ENCODE measurements at places on chromosomes 7 and 10. TPM values are rescaled to one million over a fixed set of nuclear protein-coding genes. Genes with fewer than 3 reads are reported as not detected.

DNA sequence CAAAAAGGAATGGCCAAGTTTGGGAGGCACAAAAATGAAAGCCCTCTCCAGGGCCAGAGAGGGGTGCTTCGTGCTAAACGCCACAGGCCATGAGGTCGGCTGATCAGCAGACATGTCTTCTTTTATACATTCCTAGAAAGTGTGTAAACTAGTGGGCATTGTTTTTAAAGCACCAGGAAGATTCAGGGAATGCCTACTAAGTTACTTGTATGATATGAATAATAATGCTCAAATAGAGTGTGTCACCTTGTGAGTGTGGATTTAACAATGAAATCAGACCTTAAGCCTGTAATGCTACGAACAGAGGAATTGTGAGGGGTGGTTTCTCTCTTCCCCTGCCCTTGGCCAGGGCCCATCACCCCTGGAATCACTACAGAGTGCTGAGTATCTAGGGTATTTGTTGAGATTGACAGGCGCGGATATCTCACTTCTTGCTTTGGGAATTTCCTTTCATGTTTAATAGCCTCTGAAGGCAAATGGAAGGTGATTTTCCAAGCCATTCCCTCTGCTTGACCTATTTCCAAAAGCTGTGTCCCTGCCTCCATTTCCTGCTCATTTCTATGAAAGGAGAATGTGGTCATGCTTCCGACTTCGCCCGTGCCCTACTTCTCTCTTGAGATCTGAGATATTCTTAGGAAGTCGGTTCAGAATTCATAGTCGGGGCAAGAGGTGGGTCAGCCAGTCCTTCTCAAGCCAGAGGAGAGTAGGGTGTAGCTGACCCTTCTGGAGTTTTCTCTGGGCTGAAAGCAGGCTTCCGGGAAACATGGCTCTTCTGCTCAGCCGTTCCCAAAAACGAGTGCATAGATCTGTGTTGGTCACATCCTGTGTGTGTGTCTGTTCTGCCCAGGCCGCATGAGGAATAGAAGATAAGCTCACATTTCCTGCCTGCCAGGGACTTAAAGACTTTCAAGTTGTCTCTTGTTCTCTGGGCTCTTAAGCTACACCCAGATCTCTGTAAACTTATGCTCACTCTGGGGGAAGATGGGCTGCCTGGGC lies 167.8 kb upstream of the ITGB1 start:
- DNase-seq: no peak

The TEX36 gene
- not detected for total RNA-seq

The STEAP1 gene
- total RNA-seq: 0.33 TPM

The NCF1 gene
- total RNA-seq: 5.7 TPM

GRCh38 chr7:159145490-159145855 lies 806 bp upstream of the VIPR2 start:
- DNase-seq: no peak

GRCh38 chr10:7302930-7303557 lies 107.8 kb downstream of the SFMBT2 start:
- no peak for DNase-seq

GRCh38 chr10:124007773-124008145 lies 85.6 kb downstream of the CHST15 start:
- DNase-seq: no peak

DNA sequence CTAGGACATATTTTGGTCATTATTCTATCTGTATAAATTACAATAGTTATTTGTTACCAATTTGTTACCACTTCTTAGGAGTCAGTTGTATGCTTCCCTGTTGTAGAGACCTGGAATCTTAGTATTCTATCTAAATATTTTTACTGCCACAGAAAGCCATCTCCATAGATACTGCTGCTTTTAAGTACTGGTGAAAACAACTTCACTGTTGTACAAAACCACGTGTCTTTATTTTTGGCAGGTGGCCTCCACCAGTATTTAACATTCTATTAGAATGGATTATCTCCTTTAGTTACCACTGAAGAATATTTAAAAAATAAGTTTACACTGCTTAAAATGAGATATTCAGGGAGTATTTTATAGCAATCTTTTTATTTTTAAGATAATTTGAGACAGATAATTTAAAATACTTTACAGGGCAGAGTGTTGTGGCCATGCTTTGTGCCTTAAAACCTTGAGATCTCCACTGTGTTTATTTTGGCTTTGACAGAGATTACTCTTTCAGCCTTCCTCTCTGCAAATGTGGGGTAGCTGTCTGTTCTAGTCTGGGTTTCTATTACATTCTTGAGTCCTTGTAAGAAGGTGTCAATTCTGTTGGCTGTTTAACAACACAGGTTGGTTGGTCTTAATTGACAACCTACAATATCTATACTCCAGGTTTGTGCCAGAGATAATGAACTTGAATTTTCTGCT lies 185.6 kb downstream of the LRRC4 start:
- no peak for DNase-seq

The ABLIM1 gene
- total RNA-seq: 43.3 TPM
